ENCODE measurements at places on chromosomes 1 and 21.

DNA sequence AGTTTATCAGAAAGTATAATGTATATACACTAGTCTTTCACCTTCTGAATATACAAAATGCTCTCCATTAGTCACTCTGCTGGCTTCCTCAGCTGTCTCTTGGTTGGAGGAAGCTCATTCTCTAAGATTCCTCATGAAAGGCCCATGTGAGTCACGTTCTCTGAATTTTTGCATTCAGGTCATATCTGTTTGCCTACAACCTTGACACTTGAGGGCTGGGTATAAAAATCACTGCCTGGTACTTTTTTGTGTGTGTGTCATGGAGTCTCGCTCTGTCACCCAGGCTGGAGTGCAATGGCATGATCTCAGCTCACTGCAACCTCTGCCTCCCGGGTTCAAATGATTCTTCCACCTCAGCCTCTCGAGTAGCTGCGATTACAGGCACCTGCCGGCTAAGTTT lies 2.8 kb upstream of the GALNT2 start:
- DNase-seq = no peak

DNA sequence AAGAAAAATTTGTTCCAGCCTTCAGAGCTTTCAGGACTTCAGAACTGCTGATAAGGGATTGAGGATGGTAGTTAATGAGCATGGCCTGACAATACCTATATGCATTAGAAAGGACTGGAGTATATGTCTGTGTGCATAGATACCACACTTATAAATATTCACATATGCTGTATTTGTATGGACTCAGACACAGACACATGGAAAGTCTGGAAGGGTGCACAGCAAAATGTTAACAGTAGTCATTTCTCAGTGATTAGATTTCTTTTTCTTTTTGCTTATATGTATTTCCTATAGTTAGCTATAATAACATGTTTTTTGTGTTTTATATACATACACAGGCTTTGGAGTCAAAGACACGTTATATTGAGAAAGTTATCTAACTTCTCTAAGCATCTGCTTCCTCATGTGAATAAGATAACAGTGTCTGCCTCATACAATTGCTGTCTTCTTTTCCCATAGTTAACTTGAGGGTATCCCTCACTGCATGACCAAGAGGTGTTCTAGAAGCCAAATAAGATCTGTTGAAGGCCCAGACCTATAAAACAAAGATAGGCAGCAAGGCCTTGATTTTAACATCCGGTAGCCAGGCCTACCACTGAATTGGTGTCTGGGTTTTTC lies 31.3 kb downstream of the INPP5B start:
- no peak for DNase-seq

- DNase-seq = no peak
These were observed 94.5 kb downstream of the SYT2 start for GRCh38 chr1:202615501-202616354.

- DNase-seq = no peak
These were observed 56.4 kb downstream of the AHCTF1 start for GRCh38 chr1:246875041-246876026.

DNA sequence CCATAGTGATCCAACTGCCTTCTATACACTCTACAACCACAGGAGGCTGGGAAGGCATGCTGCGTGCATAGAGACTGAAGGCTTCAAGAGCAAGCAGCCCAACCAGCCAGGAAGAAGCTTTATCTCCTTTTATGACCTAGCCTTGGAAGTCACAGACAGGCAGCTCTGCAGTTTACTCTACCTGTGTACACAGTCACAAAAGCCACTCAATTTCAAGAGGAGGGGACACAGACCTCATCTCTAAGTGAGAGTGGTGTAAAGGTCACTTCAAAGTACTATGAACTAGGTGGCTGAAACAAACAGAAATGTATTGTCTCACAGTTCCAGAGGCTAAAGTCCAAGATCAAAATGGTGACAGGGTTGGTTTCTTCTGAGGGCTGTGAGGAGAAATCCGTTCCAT lies 69.6 kb upstream of the GJB5 start:
- DNase-seq = no peak

DNA sequence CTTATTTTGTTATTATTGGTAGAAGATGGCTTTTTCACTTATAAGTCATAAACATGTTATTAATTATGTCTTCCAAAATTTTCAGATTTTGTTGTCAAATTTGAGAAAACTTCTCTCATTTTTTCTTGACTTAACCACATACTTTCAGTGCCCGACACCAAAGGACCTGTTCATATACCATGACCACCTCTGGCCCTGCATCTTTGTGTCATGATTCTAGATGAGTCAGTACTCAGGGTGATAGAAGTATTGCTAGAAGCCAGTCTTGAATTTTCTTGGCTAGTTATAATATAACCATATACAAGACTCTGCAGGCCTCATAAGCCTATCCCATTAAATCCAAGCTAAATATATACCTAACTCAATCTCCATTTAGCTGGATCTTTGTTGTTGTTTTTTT lies 35.4 kb upstream of the DPH5 start:
- no peak for DNase-seq

GRCh38 chr1:160428655-160429054 lies 28.3 kb downstream of the VANGL2 start:
- no peak for DNase-seq

GRCh38 chr1:234315588-234315987 lies 57.7 kb upstream of the COA6 start:
- no peak for DNase-seq

DNA sequence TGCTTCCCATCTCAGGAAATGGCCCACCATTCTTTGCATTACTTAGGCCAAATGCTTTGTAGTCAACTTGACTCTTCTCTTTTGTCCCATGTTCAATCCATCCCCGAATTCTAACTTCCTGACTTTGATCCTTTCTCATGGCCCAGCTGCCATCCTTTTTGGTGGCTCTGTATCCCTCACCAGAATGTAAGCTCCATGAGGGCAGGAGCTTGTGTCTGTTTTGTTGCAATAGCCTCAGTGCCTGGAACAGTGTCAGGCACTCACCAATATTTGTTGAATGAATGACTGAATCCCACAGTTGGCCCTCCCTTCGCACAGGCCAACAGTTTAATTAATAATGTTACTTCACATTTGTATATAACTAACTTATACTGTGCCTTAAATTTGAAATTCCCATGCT lies 3.1 kb upstream of the PARP1 start:
- DNase-seq = no peak

DNA sequence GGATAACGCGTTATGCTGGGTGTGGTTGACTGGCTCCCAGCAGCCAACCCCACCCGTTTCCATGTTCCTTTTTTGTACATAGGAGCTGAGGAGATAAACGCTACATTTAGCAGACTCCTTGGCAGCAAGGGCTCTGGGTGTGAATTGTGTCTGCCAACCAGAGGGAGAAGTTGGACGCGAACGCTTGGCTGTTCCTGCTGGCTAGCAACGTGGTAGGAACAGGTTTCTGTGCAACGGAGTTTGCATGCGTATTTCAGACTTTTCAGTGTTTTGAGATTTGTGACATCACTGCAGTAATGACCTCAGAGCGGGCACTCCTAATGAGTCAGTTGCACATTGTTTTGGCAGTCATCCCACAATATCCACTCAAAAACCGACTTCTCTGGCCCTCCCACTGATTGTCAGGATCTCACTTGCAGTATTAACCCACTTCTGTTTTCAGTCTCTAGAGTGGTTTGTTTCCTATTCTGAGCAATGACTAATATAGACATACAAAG lies 98.7 kb upstream of the RGS1 start:
- DNase-seq = no peak

GRCh38 chr1:235999259-235999925 lies 65.5 kb downstream of the NID1 start:
- peak; percentile 42 for DNase-seq

GRCh38 chr1:2271211-2271721 lies 43.1 kb downstream of the SKI start:
- DNase-seq = no peak

DNA sequence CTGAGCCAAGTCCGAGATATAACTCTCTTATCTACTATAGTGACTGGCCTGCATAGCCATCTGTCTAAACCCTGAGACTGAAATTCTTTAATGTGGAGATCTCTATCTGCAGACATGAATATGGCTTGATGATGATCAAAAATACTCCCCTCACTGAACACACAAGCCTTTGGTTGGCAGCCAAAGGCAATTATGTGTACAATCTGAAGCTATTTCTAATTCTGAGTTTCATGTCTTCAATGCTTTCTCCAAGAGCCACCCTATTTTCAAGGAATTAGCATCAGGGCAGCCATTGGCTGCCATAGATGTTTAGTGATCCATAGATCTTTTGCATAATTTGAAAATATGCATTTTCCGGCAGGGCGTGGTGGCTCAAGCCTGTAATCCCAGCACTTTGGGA lies 168.2 kb downstream of the TGFB2 start:
- DNase-seq = no peak

DNA sequence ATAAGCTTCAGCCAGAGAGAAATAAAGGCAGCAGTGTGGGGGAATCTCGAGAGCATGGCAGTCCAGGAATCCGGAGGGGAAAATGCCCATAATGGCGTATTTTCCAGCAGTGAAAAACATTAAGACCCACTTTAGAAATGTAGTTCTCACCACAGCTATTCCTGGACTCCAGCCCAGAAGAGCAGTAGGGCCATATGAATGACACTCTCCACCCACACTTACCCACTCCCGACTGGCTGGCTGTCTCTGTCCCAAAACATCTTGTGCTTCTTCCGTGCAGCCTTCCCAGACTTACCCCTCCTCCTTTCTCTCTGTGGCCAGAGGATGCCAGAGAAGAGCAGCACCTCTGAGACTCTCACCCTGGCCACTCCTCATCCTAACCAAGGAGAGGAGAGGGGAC lies 56.4 kb downstream of the TRABD2B start:
- no peak for DNase-seq

DNA sequence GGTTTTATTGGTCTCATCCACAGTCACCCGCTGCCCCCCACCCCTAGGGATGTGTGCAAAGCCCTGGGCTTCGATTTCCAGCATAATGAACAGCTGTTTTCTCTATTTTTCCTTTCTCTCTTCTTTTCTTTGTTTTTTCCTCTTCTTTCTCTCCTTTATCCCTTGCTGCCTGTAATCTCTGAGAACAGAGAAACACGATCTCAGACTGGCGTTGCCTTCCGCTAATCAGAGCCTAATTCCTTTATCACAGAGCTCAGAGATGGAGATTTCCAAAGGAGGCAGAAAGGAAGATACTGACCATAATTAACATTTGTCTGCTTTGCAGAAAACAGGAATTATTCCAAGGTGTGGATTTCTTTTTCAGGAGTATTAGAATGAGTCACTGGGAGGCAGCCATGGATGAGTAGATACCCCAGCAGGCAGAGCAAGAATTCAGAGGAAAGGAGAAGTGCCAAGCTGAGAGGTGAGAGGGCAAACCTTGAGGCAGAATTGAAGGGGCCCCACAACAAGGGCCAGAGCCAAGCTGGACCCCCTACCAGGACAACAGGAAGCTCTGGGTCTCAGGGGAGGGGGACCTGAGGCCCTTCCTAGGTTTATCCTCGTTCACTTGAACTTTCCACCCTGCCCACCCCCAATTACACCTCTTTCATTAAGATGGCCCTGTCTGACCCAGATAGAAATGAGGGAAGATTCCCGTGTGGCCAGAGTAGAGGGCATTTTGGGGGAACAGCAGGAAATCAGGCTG lies 33.3 kb downstream of the MATN1 start:
- no peak for DNase-seq

DNA sequence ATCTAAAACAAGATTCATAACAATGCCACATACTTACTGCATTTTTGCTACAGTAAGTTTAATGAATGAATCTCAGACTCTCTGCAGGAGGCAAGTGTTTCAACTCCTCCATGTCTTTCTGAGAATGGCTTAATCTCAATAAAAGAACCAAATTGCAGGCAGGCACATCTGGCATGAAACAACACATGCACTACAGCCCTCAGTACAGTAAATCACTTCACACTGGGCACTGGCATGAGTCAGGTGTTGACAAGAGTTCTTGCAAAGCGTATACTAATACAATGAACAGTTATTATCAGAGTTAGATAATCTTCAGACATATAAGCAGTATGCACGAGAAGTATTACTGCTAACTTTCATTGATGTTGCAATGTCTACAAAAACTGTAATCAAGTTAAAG lies 1386.8 kb downstream of the MRPL39 start:
- no peak for DNase-seq

- DNase-seq = no peak
These were observed 65.4 kb downstream of the ABCA4 start for GRCh38 chr1:94055459-94056122.

GRCh38 chr1:55703726-55704363 lies 488.7 kb upstream of the USP24 start:
- DNase-seq = no peak

DNA sequence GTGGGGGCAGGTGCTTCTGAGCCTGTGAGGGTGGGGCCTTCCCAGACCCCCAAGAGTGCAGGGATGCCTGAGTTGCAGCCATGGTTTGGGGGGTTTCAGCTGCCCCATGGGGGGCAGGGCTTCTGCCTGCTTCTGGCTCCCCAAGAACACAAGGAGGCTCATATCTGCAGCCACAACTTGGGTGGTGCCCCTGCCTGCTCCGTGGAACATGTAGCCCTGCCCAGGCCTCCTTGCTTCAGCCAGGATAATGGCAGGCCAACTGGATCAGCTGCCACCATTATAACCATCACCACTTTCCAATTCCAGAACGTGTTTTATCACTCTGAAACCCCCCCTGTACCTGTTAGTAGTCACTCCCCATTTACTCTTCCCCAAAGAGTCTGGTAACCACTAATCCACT lies 14.0 kb downstream of the ZBTB40 start:
- no peak for DNase-seq

DNA sequence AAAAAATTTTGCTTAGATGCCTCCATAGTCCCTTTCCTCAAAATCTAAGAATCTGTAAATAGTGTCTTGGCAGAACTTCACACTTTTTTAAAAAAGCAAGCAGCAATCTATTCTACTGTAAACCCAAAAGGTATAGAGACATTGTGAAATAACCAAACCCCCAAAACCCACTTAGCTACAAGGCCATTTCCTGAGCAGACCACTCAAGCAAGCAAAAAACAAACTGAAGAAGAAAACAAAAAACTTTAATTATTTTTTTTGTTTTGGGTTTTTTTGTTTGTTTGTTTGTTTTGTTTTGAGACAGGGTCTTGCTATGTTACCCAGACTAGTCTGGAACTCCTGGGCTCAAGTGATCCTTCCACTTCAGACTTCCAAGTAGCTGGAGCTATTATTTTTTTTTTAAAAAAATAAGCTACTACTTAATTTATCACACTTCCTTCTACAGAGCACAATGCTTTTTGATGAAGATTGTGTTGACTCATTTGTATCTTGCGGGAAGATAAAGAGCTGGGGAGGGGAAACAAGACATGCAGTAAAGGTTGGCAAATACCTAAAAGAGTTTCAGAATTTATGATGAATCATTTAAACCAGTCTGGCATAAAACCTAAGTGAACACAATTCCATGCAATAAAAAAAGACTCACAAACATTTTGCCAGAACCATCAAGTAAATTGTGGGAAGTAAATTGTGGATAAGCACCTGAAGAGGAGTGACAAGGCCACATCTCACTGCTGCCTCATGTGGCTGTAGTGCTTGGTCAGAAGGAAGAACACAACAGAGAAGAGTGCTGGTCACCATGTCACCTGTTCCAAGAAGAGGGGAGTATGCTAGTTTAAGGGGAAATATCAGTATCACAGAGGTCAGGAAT lies 2.7 kb upstream of the PTPN22 start:
- no peak for DNase-seq
